ENCODE measurements at places on chromosomes 7 and 10.
A peak's percentile ranks its signal among the peaks of the same experiment; 100 is the strongest.

DNA sequence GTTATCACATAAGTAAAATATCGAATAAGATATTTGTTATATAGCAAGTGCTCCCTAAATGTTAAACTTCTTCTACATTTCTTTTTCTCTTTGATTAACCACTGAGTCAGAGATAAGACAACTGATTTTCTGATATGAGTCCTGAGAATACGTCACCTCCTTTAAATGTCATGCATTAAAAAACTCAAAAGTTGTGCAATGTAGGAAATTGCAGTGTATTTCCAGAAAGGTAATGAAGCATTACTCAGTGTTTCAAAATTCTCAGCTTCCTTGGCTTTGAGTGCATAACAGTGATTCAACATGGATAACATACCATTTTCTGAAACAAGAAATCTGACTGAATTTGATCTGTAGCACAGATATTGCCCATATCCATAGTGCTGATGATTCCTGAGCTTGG lies 155.8 kb downstream of the BMPER start:
- H3K27me3 ChIP-seq = peaks cover 29% of the 10 kb centered on the region
- H3K4me1 ChIP-seq = peaks cover 4% of the 10 kb centered on the region
- H3K36me3 ChIP-seq = peaks cover 13% of the 10 kb centered on the region
- no peak overlapping the region for H3K27ac ChIP-seq
- no peak overlapping the region for H3K4me3 ChIP-seq

DNA sequence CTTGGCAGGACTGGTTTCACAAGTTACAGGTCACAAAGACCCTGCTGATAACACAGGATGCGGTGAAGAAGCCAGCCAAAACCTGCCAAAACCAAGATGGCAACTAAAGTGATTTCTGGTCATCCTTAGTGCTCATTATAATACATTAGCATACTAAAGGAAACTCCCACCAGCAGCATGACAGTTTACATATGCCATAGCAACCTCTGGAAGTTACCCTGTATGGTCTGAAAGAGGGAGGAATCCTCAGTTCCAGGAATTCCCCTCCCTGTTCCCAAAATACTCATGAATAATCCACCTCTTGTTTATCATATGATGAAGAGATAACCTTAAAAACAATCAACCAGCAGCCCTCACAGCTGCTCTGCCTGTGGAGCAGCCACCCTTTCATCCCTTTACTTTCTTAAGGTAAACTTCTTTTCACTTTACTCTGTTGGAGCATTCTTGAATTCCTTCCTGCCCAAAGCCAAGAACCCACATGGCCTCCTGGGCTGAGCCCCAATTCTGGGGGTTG lies 21.9 kb downstream of the DPY19L1 start:
- no peak overlapping the region for H3K4me3 ChIP-seq
- H3K27me3 ChIP-seq = no peaks in the 10 kb centered on the region
- peak; percentile 73 for DNase-seq
- peaks cover 19% of the 10 kb centered on the region for H3K36me3 ChIP-seq
- peaks cover 10% of the 10 kb centered on the region for H3K4me1 ChIP-seq
- H3K27ac ChIP-seq = no peak overlapping the region

DNA sequence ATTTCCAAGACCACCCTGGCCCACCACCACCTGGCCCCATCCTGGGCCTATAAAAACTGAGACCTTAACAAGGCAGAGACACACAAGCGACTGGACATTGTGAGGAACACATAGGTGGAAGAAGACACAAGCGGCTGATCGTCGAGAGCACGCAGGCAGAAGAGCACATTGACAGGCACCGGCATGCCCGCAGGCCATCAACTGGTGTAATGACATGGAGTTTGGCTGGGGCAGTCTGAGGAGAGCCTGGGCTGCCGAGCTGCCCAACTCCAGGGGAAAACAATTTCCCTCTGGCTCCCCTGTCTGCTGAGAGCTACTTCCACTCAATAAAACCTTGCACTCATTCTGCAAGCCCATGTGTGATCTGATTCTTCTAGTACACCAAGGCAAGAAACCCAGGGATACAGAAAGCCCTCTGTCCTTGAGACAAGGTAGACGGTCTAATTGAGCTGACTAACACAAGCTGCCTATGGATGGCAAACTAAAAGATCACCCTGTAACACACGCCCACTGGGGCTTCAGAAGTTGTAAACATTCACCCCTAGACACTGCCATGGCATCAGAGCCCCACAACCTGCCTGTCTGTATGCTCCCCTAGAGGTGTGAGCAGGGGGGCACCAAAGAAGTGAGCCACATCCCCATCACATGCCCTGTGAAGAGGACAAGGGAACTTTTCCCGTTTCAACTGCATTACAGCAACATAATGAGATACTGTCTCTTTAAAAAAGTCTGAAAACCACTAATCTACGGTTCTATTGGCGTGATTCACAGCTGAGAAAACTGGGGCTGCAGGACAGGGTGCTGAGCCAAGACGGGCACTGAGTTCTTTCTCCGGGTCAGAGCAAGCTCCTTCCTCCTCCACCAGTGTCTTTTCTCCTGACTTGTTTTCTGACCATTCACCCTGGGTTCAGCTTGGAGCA lies 18.5 kb upstream of the TNS3 start:
- no peak overlapping the region for H3K27ac ChIP-seq
- no peak overlapping the region for H3K4me3 ChIP-seq
- H3K36me3 ChIP-seq = no peaks in the 10 kb centered on the region
- no peaks in the 10 kb centered on the region for H3K27me3 ChIP-seq
- no peaks in the 10 kb centered on the region for H3K4me1 ChIP-seq

- H3K4me1 ChIP-seq = no peaks in the 10 kb centered on the region
- no peak overlapping the region for H3K4me3 ChIP-seq
- H3K36me3 ChIP-seq = no peaks in the 10 kb centered on the region
- H3K27ac ChIP-seq = no peak overlapping the region
- DNase-seq = no peak
Observed at GRCh38 chr10:26621243-26621888, 76.1 kb upstream of the PDSS1 start.

- no peaks in the 10 kb centered on the region for H3K27me3 ChIP-seq
- no peaks in the 10 kb centered on the region for H3K4me1 ChIP-seq
- H3K4me3 ChIP-seq = no peak overlapping the region
- H3K36me3 ChIP-seq = peaks cover 60% of the 10 kb centered on the region
- H3K27ac ChIP-seq = no peak overlapping the region
Observed at GRCh38 chr10:378930-379704, 243.9 kb downstream of the ZMYND11 start.

DNA sequence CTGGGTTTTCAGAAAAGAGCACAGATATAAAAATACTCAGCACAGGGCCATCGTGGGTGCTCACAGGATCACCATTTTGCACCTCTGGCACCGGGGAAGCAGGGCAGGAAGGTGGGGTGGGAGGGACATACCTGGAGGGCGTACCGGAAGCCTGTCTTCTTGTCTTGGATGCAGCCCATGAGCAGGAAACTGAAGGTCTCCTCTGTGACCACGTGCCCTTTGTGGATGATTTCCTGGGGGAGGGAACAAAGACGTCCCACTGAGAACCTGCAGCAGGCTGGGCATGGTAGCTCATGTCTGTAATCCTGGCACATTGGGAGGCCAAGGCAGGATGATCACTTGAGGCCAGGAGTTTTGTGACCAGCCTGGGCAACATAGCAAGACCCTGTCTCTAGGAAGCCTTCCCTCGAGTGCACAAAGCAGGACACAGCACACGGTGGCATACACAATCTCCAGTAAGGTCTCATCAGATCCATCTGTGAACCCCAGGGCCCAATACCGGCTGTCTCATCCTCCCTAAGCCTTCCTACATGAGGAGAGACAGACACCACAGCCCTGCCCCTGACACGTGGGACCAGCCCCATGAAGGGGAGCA lies 9.5 kb downstream of the PTCD1 start:
- no peaks in the 10 kb centered on the region for H3K27me3 ChIP-seq
- peaks cover 8% of the 10 kb centered on the region for H3K4me1 ChIP-seq
- DNase-seq = no peak
- peaks cover 60% of the 10 kb centered on the region for H3K36me3 ChIP-seq
- H3K27ac ChIP-seq = no peak overlapping the region

DNA sequence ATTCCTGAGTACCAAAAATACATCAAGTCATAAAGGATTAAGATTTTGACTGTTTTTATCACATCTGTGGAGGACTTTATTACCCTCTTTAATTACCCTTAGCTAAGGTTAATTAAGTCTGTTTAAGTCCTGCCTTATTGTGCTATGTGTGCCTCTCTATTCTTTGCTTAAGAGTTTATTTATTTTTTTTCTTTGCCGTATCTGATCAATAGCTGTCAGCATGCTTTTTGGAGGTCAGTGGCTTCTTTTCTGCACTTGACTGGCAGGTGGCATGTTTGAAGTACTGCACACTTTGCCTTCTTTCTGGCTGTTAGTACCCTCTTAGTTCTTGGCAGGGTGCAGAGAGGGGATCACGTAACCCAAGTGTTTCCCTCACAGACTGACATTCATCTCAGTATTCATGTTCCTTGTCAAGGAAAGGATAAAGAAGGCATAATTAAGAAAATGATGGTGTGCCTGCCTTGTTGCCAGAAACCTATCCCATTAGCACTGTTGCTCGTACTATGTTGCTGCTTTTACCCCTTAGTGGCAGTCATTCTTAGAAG lies 225.8 kb downstream of the EXOC4 start:
- H3K36me3 ChIP-seq = peaks cover 20% of the 10 kb centered on the region
- no peak overlapping the region for H3K27ac ChIP-seq
- H3K27me3 ChIP-seq = no peaks in the 10 kb centered on the region
- H3K4me3 ChIP-seq = no peak overlapping the region

DNA sequence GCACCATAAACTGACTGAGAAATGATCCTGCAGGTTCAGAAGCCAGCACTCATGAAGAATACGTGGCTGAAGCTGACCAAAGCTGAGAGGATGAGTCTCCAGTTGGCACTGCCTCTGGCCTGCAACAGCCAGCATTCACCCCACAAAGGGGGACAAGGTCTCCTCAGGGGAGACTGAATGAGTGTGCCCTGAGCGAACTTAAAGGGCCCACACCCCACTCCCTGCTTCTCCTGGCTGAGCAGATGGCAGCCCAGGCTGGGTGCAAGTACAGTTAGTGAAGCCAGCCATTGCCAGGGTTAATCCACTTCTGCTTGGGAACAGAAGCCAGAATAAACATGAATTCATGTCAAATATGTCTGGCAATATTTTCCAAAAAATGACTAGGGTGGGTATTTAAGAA lies 98.1 kb downstream of the PPP1R17 start:
- H3K4me1 ChIP-seq = peaks cover 3% of the 10 kb centered on the region
- H3K27me3 ChIP-seq = peaks cover 16% of the 10 kb centered on the region
- DNase-seq = no peak
- H3K4me3 ChIP-seq = no peak overlapping the region
- no peaks in the 10 kb centered on the region for H3K36me3 ChIP-seq

DNA sequence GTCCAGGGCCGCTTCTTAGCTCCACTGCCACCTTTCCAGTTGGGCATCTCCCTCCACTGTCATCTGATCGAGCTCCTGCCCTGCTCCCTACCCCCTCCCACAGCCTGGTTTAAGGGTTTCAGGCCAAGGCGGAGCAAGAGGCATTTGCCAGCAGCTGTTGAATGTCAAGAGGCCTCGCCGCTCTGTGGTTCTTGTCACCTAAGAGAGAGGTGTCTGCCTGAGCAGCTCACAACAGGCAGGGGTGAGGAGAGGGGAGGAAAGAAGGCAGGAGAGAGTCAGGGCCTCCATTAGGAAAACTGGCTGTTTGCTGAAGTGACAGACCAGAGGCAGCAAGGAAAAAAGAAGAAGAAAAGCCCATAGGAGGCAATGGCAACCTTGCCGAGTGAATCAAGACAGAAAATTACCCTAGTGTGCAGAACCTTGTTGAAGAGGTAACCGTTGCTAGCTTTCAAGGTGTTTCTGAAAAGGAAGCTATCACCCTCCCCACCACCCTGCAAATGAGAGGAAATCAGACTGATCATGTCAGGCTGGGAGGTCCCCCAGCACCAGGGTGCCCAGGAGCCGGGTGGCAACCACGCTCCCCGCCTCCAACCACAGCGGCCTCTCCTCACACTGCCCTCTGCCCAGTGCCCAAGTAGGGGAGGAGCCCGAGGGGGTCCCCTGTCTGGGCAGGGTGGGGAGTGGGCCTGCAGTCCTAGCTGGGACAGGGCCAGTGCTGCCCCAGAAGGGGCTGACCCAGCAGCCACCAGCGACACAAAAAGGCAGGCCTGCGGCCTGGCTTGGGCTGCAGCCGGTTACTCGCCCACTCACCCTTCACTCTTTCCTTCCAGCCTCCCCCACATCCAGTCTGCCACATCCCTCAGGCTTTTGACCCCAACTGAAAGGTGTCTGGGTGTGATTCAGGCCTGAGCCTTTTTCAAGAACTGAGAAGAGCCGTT lies 7.1 kb downstream of the GATA3 start:
- H3K27me3 ChIP-seq = peaks cover 37% of the 10 kb centered on the region
- H3K4me3 ChIP-seq = peak overlapping the region; percentile 74
- peak; percentile 86 for DNase-seq
- no peak overlapping the region for H3K27ac ChIP-seq
- peaks cover 62% of the 10 kb centered on the region for H3K36me3 ChIP-seq
- peaks cover 36% of the 10 kb centered on the region for H3K4me1 ChIP-seq

DNA sequence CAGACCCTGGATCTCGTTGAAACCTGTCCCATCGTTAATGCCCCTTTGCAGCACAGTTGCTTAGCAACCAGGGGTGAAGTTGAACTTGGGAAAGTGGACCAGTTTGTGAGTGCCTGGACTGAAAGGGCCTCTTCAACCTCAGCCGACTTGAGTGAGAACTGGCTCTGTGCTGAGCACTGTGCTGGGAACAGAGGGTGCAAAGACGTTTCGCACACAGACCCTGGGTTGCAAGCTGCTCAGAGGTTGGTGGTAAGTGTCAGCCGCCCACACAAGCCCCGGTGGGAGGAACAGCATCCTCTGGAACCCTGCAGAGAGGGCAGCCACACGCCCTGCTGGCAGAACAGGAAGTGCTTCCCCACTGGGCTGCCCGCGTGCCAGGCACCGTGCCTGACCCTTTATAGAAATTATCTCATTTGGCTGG lies 89.2 kb downstream of the CARD11 start:
- no peaks in the 10 kb centered on the region for H3K4me1 ChIP-seq
- no peak for DNase-seq
- H3K27ac ChIP-seq = no peak overlapping the region

- DNase-seq = no peak
- H3K4me3 ChIP-seq = no peak overlapping the region
- H3K36me3 ChIP-seq = no peaks in the 10 kb centered on the region
- no peaks in the 10 kb centered on the region for H3K27me3 ChIP-seq
Observed at GRCh38 chr10:99080275-99080945, 155.2 kb downstream of the HPSE2 start.

- H3K27ac ChIP-seq = no peak overlapping the region
- DNase-seq = peak; percentile 86
- no peaks in the 10 kb centered on the region for H3K27me3 ChIP-seq
- no peak overlapping the region for H3K4me3 ChIP-seq
- no peaks in the 10 kb centered on the region for H3K4me1 ChIP-seq
Observed at GRCh38 chr7:2814946-2815874, 28.9 kb downstream of the GNA12 start.

- H3K4me3 ChIP-seq = no peak overlapping the region
- H3K27me3 ChIP-seq = no peaks in the 10 kb centered on the region
- H3K4me1 ChIP-seq = no peaks in the 10 kb centered on the region
- no peak for DNase-seq
- H3K27ac ChIP-seq = no peak overlapping the region
Observed at GRCh38 chr7:55145606-55146005, 126.8 kb downstream of the EGFR start.

- no peak for DNase-seq
- H3K4me1 ChIP-seq = peaks cover 2% of the 10 kb centered on the region
- no peaks in the 10 kb centered on the region for H3K27me3 ChIP-seq
- H3K4me3 ChIP-seq = no peak overlapping the region
- no peak overlapping the region for H3K27ac ChIP-seq
- no peaks in the 10 kb centered on the region for H3K36me3 ChIP-seq
Observed at GRCh38 chr10:31037749-31038148, 6.1 kb upstream of the ZNF438 start.
